ENCODE measurements at places on chromosomes 2 and 18. TPM values are rescaled to one million over a fixed set of nuclear protein-coding genes. Genes with fewer than 3 reads are reported as not detected.

DNA sequence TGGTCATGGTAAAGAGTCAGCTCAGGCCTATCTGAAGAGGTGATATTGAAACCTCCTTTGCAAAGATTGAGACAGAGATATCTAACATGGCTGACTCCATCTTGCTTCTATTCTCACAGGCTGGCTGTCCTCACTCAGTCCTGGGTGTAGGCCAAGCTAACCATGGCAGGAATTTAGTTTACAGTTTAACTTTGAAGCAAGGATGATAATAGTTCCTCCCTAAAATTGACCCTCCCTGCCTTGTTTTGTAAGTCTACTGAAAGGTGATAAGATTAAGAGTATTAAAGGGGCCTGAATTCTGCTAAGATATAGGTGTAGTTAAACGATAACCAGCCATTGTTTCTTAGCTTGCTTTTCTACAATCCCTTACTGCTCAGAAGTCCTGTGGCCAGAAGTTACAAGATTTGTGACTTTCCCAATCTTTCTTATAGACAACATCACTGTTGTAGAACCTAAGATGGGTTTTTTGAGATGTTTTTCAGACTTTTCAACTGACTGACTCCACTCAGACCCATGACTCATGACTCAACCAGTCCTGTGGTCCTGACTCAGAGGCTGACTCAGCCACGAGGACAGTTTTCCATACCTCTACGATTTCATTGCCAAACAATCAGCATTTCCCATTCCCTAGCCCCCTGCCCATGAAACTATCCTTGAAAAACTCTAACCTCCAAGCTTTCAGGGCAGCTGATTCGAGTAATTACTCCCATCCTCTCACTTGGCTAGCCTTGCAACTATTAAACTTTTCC is 195.7 kb upstream of the SESTD1 start:
- no peak for DNase-seq

DNA sequence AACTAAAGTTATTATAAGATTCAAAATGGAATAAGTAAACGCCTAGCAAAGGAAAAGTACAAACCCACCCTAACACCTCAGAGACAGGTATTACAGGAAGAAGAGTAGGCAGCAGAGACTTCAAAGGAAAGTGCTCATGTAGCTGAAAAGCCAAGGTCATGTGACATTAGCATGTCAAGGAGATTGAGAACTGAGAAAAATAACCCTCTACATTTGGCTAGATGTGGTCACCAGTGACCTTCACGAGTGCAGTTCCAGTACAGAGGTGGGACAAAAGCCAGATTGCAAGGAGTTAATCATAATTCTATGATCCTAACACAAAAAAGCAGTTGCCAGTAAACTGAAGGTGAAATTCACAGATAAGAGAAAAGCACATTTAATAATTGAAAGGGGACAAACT is 252.7 kb downstream of the ZEB2 start:
- DNase-seq: no peak

DNA sequence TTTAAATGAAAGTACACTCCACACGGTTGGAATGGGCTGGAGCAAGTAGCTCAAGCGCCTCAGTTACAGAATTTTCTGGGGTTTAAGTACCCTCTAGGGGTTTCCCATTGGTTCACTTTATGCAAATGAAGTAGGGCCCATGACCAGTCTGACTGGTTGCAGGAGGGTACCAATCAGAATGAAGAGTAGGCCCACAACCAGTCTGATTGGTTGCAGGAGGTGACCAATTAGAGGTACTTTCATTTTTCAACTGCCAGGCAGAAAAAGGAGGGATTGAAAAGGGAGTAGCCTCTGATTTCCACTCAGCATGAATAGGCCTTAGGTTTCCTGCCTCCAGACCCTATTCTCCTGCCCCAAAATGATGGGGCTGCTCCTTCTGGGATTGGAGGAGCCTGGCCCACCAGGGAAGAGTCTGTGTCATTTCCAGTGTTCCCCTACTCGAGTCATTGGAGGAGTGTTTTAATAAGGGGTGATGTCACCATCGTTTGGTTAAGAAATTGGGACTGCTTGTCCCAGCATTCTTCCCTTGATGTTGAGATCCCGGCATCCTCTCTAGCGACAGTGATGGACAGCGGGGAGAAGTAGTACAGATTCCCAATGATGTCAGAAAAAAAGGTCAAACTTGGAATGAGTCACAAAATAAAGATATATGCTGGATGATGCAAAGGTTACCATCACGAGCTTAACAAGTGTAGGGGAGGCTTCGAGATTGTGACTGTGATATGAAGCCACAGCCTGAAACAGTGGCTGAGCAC is 210.4 kb downstream of the SH3BP4 start:
- no peak for DNase-seq

SMPD4 gene
- total RNA-seq: 74.9 TPM

PLCL1 gene
- 7.3 TPM for total RNA-seq

KIF1A gene
- not detected for total RNA-seq

- peak; percentile 33 for DNase-seq
Measured at GRCh38 chr18:59612381-59612780, 84.8 kb downstream of the CCBE1 start.

- no peak for DNase-seq
Measured at GRCh38 chr18:68830256-68831045, 32.6 kb downstream of the CCDC102B start.

DNA sequence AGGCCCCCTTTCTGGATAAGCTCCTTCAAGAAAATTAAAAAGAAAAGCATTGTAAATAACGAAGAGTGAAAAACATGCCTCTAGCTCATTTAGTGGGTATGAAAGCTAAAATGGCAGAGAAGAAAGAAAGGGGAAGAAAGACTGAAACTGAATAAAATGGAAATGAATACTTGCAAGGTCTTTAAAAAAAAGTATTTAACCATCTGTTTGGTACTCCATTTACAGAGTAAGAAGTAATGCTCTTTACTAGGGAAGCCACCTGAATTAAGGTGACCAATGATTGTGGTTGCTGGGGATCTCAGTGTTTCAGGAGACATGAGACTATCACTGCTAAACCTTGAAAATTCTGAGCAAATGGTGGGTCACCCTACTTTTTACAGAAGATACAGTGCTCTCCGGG is 17.7 kb upstream of the ARL5A start:
- no peak for DNase-seq

- DNase-seq: no peak
Measured at GRCh38 chr2:60679036-60679780, 76.9 kb upstream of the PAPOLG start.

DNA sequence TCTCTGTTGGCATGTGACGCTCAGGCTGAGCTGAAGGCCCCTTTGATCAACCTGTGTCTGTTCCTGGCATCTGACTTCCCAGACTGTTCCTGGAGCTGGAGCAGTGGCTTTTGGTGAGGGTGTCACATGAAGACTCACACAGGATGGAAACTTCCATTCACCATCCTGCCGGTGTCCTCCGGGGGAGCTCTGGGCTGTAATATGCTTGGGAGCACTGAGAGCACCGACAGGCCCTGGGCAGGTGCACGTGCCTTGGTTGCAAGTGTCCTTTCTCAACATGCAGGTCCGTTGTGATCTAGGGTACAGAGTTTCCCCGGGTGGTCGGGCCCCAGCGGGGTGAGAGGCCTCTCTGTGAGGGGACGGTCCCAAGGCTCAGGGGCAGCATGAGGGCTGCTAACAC is 24.8 kb upstream of the GBX2 start:
- DNase-seq: no peak

DNA sequence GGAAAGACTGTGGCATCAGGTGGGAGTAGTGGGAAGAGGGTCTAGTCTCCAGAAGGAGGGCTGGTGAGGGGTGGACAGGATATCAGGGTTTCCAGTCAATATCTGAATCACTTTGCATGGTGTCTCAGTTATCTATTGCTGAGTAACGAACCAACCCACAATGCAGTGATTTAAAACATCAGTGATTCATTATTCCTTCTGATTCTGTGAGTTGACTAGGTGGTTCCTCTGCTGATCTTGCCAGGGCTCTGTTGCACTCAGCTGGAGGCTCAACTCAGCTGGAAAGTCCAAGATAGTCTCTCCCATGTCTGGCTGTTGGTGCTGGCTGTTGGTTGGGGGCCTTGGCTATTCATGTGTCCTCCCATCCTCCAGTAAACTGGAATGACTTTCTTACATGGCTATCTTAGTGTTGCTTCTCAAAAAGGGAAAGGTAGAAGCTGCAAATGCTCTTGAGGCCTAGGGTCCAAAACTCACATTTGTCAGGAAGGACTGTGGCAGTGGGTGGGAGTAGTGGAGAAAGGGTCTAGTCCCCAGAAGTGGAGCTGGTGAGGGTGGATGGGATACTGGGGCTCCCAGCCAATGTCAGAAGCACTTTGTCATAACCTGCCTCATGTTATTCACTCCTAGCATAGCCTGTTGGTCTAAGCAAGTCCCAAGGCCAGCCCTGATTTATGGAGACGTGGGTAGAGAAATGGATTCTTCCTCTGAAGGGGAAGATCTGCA is 13.9 kb downstream of the IL1F10 start:
- no peak for DNase-seq

GRCh38 chr18:69715191-69715795 is 232.4 kb downstream of the CD226 start:
- no peak for DNase-seq

GRCh38 chr18:50696436-50696835 is 123.4 kb downstream of the MRO start:
- no peak for DNase-seq

DNA sequence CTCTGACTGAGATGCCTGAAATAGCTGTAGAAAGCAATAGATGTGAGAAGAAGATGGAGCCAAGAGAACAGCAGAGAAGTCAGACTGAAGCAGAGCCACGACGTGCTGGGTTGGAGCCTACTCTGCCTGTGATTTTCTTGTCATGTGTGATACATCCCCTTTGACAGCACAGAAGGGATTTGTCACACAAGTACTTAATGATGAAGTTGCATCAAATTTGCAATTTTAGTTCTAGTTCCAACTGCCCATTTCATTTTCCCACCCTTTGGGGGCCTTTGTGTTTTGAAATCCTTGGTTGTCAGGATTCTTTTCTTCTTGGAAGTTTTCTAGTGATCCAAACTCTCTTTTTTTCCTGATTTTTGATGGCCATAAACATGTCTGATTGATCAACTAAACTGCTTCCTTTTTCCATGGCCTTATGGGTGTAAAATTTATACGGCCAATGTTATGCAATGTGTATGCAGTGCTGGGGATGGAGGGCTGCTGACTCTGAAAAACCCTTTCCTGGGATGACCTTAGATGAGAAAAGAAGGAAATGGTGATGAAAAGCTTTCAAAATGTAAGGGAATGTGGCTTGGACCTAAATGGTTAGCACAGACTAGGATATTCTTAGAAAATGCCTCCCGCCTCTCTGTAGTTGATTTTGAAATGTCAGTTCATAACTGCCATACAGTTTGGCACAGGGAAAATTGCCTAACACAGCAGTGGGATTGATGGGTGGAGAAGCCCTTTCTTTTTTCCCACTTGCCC is 9.6 kb upstream of the B3GNT2 start:
- DNase-seq: no peak

DLGAP1 gene
- total RNA-seq: 9.6 TPM

DNA sequence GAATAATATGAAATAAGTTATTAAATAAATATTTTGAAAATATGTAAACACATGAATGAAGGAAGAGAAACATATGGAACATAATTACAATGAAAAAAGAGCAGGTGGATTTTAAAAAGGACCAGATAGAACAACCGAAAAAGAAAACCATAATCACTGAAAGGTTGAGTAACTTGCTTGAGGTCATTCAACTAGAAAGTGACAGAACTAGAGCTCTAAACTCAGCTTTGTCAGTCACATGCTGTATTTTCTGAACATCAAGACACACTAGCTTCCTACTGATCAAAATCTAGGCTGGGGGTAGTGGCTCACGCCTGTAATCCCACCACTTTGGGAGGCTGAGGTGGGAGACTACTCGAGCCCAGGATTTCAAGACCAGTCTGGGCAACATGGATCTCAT is 30.0 kb upstream of the ITGAV start:
- DNase-seq: no peak

GRCh38 chr18:59950215-59950944 is 50.6 kb downstream of the PMAIP1 start:
- no peak for DNase-seq

GRCh38 chr2:144339048-144339447 is 180.9 kb downstream of the ZEB2 start:
- DNase-seq: no peak

GRCh38 chr2:237291138-237291792 is 122.7 kb downstream of the COL6A3 start:
- DNase-seq: peak; percentile 96

GRCh38 chr2:45889053-45889452 is 237.6 kb downstream of the PRKCE start:
- DNase-seq: no peak

DNA sequence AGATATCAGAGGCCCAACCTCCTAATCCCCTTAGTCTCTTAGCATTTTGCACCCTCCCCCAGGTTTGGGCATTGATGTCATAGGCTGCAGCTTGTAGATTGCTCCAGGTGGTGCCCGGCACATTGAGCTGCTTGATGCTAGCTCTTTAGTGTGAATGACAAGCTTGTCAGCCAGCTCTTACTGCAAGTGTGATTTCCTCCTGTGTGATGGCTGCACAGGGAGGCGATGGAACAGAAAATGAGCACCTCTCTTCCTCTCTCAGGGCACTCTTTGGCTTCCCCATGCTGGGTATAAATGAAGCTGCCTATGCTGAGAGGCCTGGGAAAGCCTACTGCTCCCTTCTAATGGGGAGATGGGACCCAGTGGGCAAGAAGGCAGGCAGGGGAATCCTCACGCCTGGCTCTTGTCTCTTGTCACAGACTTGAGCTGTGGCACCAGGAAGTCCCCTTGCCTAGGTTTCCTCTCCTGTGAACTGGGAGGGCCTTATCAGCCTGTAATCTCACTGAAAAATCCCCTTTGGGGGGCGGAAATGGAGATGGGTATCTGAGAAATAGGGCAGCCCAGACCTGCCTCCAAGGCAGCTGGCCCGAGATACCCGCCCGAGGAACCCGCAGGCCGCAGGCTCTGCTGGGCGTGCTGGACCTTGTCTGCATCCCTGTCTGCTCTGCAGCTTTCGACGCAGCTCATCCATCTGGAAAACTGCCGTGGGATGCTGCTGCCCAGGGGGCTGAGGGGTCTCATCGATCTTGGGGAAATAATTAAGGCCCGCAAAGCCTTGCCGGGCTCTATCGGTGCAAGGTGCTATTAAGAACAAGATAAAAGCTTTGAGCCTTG is 163.5 kb upstream of the CXCR4 start:
- DNase-seq: no peak

DUSP2 gene
- 9.8 TPM for total RNA-seq

- no peak for DNase-seq
Measured at GRCh38 chr2:192307530-192307929, 112.8 kb upstream of the TMEFF2 start.

GRCh38 chr2:63701406-63701805 is 112.6 kb downstream of the MDH1 start:
- no peak for DNase-seq
